ENCODE measurements at places on chromosomes 5 and 9. TPM values are rescaled to one million over a fixed set of nuclear protein-coding genes. Genes with fewer than 3 reads are reported as not detected.

- no peak for DNase-seq
These were observed 513.9 kb downstream of the ZNF608 start for GRCh38 chr5:124232515-124232914.

- no peak for DNase-seq
These were observed 161.7 kb downstream of the RANBP17 start for GRCh38 chr5:171023508-171023907.

DNA sequence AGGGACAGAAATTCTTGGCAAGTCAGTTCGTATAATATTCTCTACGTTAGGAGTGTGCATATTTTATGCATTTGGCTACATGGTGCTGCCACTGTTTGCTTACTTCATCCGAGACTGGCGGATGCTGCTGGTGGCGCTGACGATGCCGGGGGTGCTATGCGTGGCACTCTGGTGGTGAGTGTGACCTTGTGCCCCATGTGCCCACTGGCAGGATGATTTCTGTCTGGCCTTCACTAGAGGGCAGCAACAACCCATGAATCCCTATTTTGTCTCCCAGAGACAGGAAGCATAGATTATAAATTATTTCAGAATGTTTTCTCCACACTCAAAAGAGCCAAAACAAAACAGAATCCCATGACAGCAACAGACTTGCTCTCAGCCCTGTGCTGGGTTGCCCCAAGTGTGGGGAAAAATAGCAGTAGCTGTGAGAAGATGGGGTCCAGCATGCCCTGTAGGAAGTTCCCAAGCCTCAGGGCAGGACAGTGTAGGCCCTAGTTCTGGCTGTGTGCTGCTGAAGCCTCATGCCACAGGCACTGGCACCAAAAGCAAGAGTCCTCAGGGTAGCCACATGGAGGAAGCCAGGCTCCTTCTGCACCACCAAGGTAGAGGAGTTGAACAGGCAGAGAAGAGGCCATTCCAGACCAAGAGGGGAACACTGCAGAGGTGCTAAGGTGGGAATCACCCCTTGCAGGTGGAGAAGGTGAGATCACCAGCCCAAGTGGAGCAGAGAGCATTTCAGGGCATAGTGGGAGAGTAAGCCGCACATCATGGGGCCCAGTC lies 16.0 kb downstream of the SLC22A5 start:
- DNase-seq: peak; percentile 78

DNA sequence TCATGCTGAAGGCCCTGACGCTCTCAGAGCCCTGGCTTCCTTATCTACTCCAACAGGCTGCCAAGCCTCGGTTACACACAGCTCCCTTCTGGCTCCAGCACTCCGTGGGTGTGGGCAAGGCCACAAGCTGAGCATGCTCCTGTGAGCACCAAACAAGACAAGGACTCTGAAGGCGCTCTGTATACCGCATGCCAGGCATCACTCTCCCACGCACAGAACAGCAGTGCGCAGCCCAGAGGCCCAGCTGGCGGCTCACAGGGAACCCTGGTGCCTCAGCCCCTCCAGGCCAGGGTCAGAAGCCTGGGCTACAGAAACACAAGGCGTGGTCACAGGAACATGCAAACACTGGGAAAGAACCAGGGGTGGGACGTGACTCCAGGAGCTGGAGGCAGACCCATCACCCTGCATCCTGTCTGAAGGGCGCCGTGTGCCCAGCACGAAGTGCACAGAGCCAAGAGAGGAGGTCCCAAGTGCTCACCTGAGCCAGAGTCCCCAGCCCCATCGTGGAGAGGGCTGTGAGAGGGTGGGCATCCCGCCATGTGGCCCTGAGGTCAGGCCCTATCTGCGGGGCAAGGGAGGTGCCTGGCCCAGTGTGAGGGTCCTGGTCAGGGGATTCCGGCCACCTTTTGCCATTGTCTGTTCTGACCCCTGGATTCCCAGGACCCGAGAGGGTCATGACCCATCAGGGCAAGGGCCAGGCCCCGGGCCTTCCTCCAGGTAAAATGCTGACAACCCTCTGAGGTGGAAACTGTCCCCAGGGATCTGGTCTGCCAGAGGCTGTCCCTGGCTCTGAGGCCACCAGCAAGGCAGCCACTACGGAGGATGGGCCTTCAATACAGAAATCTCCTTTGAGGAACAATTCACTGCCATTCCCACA lies 54.7 kb downstream of the COL23A1 start:
- no peak for DNase-seq

- peak; percentile 48 for DNase-seq
These were observed 1.3 kb upstream of the RNU6ATAC start for GRCh38 chr9:134165357-134166315.

GRCh38 chr9:28032268-28032590 lies 458.9 kb upstream of the C9orf72 start:
- DNase-seq: no peak

GRCh38 chr9:79014929-79015699 lies 556.7 kb upstream of the TLE4 start:
- peak; percentile 9 for DNase-seq

DNA sequence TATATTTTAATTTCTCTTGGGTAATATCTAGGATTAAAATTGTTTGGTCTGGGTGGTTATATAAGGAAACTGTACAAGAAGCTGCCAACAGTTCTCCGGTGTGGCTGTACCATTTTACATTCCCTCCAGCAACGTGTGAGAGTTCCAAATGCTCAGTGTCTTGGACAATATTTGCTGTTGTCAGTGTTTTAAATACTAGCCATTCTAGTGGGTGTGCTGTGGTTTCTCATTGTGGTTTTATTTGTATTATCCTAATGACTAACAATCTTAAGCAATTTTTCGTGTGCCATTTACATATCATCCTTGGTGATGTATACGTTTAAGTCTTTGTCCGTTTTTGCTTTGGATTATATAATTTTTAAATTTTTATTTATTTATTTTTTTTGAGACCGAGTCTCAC lies 34.0 kb downstream of the TNFSF15 start:
- no peak for DNase-seq

The TOPORS gene
- total RNA-seq: 16.2 TPM

The ANGPTL2 gene
- 24.5 TPM for total RNA-seq

The SGCD gene
- not detected for total RNA-seq

All from endothelial cell of umbilical vein (primary cell).